H7 (cell line): ENCODE measurements at places on chromosomes 4 and X. TPM values are rescaled to one million over a fixed set of nuclear protein-coding genes. Genes with fewer than 3 reads are reported as not detected.

- no peak for DNase-seq
Observed at GRCh38 chr4:67134616-67135015, 410.7 kb downstream of the CENPC start.

The CLDN34 gene
- total RNA-seq: 0.52 TPM in 1 of 2 replicates, not detected in the other

The COL4A5 gene
- 56.6 and 83.8 TPM in 2 replicates for total RNA-seq

The MAGEA6 gene
- total RNA-seq: not detected in 2 replicates

DNA sequence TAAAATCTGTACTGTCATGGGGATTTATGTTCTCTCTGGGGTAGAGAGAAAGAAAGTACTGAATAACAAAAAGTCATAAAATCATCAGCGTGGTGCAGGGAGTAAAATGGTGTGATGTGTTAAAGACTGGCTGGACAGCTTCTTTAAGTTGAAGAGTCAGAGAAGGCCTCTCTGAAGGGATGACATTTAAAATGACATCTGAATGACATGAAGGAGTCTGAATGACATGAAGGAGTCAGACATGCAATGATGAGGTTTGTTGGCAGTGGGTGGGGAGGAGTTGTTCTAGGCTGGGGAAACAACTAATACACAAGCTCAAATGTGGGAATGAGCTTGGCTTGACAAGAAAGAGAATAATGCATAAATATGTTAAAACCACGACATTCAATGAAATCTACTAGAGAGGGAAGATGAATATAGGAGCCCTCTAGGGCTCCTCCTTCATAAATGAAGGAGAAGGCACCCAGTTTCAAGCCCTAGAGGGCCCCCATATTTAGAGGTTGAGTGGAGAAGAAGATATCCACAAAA is 63.9 kb upstream of the KIT start:
- no peak for DNase-seq

The UNC5C gene
- 0.41 and 0.45 TPM in 2 replicates for total RNA-seq

The BTC gene
- total RNA-seq: 0.14 TPM in 1 of 2 replicates, not detected in the other

The RPA4 gene
- 0.28 and 0.30 TPM in 2 replicates for total RNA-seq

- DNase-seq: no peak
Observed at GRCh38 chr4:55553441-55554201, 6.9 kb upstream of the CLOCK start.

- DNase-seq: peak; percentile 1
Observed at GRCh38 chr4:115851918-115852766, 738.7 kb upstream of the NDST4 start.

DNA sequence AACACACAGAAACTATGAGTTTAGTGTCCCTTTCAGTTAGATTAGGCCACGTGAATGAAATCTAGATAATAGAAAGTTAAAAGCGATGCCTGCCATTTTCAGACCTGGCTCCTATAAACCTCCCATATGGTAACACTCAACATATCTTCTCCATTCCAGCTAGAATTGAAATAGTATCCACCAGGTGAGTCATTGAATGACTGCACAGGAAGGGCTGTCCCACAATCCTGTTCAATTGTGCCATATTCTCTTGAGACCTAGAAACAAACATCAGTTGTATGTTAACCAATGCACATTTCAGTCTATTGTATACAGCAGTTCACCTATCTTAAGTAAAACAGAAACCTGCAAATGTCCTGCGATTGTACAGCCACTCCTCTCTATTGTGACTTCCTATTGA is 659.3 kb upstream of the SLIT2 start:
- no peak for DNase-seq
